Stimulated activated CD4-positive, alpha-beta T cell treated with anti-CD3 and anti-CD28 coated beads, Interleukin-1b, Interleukin-23, amount 100 ng/mL, for 1 hour (primary cell): ENCODE measurements at places on chromosomes 4 and X.
A peak's percentile ranks its signal among the peaks of the same experiment; 100 is the strongest.

DNA sequence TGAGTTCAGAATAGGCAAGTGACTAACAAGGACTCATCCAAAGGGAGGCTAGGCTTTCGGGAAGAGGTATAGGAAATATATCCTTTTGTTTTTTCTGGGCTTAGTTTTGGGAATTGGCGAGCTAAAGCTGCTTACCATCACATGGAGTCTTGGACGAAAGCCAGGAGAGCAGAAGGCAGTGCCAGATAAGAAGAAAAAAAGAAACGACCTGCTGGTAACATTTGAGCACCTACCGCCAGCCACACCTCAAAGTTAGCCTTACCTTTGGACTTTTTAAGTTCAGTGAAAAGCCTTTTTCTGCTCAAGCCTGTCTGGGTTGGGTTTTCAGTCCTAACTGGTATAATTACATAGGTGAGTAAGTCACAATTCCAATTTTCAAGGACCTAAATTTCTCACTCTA is 85.1 kb upstream of the LCORL start:
- DNase-seq, result no peak

- DNase-seq, result peak; percentile 0
Measured at GRCh38 chrX:66728818-66729271, 90.0 kb upstream of the EDA2R start.

DNA sequence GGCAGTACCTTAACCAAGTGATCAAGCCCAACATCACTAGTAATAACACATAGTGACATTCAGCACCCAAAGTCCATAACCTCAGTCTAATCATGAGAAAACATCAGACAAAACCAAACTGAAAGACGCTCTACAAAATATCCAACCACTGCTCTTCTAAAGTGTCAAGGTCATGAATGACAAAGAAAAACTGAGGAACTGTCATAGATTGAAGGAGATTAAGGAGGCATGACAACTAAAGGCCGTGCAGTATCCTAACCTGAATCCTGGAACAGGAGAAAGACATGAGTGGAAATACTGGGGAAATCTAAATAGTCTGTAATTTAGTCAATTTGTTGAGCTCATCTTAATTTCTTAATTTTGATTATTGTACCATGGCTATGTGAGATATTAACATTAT is 38.2 kb upstream of the EXOC1L start:
- no peak for DNase-seq

DNA sequence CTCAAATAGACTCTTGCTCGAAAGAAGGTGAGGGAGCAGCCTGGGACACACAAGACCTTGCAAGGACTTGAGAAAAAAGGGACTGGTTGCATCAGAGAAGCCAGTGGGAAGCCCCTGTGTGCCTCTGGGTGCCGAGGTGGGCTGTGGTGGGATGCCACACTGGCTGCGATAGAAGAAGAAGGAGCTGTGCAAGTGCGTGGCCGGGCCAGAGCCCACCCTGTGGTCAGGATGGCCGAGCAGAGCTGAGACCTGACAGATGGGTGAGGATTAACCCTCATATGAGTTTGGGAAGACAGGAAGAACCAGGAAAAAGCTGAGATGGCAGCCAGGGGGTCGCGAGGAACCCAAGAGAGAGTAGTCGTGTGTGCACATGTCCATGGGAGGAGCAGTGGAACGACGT is 44.6 kb upstream of the HGFAC start:
- no peak for DNase-seq

DNA sequence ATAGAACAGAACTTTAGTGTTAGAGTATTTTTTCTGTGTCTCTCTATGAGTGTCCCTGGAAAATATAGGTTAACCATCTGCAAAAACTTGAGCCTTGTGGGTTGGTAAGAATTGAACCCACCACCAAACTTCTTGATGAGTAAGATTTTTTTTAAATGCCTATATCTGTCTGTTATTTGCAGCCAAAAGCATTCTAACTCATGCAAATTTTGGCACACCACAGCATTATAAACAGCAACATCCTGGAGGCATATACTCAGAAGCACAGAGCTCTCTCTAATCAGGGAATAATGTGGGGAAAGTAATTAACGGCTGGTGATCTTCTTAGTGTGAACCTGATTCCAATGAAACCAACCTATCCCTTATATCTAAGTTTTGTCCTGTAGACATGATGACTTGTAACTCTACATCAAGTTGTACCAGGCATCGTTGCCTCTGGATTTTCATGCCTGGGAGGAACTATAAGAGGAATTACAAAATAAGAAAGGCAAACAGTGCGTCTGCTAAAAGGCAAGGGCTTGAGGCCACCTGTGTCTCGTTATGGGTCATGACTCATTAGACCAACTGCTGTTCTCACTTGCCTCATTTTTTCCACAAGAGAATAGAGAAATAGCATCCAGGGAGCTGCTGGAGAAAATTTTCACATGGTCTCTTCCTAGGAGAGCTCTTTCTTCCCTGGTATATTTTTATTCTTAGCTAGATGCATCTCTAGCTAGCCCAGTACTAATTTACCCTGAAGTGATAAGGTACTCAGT is 202.4 kb downstream of the CHIC2 start:
- DNase-seq, result no peak

- DNase-seq, result no peak
Measured at GRCh38 chrX:97267396-97268181, 383.9 kb downstream of the RPA4 start.

GRCh38 chrX:30283456-30284200 is 25.6 kb downstream of the NR0B1 start:
- DNase-seq, result no peak

GRCh38 chr4:22607382-22607781 is 85.4 kb upstream of the GBA3 start:
- no peak for DNase-seq

GRCh38 chr4:185352741-185353140 is 43.0 kb downstream of the LRP2BP start:
- DNase-seq, result no peak

DNA sequence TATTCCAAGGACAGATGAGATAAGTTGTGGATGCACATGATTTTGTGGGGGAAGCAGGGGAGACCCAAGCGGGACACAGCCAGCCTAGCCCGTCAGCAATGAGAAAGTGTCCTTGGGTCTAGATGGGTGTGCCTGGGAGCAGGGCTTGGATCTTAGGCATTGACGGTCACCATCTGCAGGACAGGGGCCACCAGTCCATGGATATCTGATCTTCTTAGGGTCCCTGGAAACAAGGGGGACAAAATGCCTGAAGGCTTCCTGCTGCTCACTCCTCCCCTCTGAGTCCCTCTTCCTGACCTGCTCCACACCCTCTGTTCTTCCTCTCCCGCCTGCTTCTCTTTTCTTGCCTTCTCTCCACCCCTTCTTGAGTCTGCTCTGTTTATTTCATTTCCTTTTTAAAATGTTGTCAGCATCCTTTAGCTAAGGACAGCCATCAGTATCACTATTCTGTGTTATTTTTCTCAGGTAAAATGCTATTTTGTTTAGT is 298.4 kb downstream of the RAPGEF2 start:
- no peak for DNase-seq

DNA sequence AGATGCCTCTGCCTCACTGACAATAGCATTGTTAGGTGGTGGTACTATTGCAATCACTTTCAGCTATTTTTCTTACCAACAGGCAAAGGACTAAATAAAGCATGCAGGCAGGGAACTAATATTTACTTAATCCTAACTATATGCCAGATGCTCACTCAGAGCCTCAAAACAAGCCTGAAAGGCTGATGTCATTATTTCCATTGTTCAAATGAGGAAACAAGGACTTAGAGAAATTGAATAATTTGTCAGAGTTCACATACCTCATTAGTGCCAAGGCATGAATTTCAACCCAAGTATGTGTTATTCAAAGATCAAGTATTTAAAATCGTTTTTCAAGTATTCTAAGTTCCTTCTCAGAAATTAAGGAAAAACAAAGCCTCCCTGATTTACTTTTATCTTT is 374.9 kb upstream of the TECRL start:
- DNase-seq, result no peak

GRCh38 chrX:30735839-30736238 is 82.6 kb downstream of the GK start:
- DNase-seq, result peak; percentile 57

DNA sequence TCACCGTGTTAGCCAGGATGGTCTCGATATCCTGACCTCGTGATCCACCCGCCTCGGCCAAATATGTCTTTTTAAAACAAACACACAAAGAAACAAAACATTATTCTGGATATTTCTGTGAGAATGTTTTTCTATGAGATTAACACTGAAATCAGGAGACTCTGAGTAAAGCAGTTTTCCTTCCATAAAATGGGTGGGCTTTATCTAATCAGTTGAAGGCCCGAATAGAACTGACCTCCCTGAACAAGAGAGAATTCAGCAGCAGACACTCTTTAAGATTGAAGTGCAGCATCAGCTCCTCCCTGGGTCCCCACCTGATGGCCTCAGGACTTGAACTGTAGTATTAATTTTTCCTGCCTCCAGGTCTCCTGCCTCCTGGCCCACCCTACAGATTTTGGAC is 22.4 kb upstream of the SOD3 start:
- DNase-seq, result no peak

- no peak for DNase-seq
Measured at GRCh38 chr4:124958847-124959246, 246.3 kb upstream of the ANKRD50 start.

GRCh38 chr4:111754003-111754402 is 391.3 kb upstream of the FAM241A start:
- no peak for DNase-seq

DNA sequence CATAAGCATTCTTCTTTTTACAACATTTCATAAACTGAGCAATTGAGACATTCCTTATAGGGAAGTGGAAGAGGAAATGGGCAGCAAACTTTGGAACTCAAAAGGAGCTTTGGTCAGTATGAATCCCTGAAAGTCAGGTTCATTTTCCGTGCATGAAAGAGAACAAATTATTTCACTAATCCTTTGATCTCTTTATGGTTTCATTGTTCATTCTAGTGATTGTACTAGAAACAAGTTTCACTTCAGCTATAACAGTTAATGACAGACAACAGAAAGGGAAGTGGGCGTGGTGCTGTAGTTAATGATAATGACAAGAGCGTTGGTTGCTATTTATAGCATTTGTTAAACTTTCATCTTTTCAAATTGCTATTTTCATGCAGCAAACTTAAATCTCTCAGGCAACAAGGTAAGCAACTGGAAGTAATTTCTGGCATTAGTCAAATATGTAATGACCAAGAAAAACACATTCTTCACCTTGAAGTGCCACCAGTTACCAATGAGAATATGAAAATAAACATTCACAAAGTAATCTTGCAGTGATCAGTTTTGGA is 98.4 kb downstream of the AREG start:
- no peak for DNase-seq

- DNase-seq, result no peak
Measured at GRCh38 chrX:108312957-108313356, 125.3 kb downstream of the COL4A6 start.

DNA sequence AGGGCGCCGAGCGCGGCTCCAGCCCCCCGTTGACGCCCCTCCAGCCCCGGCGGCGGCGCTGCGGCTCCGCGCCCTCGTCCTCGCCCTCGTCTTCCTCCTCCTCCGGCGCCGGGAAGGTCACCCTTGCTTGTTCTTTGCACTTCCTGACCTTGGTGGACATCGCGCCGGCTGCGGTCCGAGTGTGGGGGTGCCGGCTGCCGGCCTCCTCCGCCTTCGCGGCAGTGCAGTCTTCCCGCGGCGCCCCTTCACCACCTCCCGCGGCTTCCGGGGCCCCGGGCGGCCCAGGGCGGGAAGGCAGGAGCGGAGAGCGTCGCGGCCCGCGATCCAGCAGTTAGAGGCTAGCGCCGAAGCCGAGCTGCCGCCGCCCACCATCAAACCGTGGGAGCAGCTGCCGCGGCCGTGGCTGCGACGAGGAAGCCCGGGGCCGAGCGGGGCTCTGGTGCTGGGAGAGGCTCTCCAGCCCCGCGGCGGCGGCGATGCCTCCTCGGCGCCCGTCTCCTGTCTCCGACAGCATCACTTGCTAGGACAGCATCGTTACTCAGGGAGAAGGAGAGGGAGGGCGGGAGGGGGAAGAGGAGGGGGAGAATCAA is at the start of gene TRPC3:
TSS of gene TRPC3 (minus strand) at position 540 of the 590 bp plus-strand sequence. CDS start at position 160, 380 bp downstream.
- DNase-seq, result no peak

GRCh38 chrX:13825178-13825762 is 8.4 kb upstream of the GPM6B start:
- DNase-seq, result no peak

DNA sequence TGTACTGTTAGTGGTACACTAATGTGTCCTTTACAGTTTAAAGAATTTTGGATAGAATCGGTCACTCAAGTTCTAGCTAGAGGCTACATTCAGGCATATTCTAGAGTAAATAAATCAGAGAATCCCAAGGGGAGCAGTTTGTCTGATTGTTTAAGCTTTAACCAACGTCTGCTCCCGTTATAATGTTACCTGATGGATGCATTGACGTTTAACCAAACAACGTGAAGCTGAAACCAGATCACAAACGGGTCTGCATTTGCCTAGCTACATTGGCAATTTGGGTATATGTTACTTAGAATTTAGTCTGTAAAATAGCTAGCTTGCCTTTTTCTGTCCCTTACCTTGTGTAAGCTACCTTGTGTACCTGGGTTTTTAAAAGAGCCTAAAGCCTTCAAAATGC is 1.6 kb downstream of the PI4K2B start:
- no peak for DNase-seq

DNA sequence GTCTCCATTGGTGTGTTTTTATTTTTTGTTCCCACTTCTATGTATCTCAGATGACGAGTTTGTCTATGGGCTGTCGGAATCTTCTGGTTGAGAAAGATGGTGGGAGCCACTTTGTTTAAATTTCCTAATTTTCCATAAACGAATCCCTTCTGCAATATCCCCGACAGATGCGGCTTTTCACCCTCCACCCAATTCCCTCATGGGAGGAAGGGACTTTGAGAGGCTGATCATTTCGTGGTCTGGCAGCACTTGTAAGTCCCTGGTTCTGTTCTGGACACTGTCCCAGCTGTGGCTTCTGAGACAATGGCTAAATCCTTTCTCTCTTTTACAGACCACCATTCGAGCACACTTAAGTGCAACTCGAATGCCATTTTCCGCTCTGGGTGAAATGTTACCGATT is 72.2 kb upstream of the PUDP start:
- DNase-seq, result no peak

GRCh38 chr4:76960014-76960413 is 10.5 kb downstream of the SEPTIN11 start:
- DNase-seq, result no peak

DNA sequence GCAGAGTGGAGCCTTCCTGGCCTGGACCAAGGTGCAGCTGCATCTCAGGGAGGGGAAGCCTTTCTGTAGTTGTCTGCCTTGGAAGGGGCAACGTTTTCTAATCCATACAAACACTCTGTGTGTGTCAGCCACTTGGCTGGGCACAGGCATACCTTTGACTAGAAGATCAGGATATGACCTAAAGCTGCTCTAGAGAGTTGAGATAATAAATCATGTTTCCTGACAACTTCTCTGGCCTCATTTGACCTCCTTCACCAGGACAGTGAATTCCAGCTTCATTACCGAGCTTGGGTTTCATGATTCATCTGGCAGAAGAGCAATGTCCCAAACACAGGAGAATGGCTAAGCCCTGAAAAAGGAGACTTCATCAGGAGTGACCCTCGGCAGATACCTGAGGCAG is 89.6 kb upstream of the KIT start:
- DNase-seq, result no peak

GRCh38 chr4:76897536-76898384 is at the start of gene SOWAHB:
TSS of gene SOWAHB (minus strand) at chr4:76898144. CDS start at chr4:76897849, 295 bp downstream.
- no peak for DNase-seq

- DNase-seq, result no peak
Measured at GRCh38 chr4:162852642-162853041, 314.0 kb downstream of the NAF1 start.

- no peak for DNase-seq
Measured at GRCh38 chr4:76570141-76570973, 135.3 kb downstream of the SHROOM3 start.
